Ovary (tissue), 10 donors: ENCODE measurements at places on chromosomes 11 and 22. TPM values are rescaled to one million over a fixed set of nuclear protein-coding genes. Genes with fewer than 3 reads are reported as not detected.

ASPHD2 gene
- 0.28 TPM for polyA plus RNA-seq

TNNT3 gene
- polyA plus RNA-seq: 9.0 TPM

SCGB1C1 gene
- not detected for polyA plus RNA-seq

DNA sequence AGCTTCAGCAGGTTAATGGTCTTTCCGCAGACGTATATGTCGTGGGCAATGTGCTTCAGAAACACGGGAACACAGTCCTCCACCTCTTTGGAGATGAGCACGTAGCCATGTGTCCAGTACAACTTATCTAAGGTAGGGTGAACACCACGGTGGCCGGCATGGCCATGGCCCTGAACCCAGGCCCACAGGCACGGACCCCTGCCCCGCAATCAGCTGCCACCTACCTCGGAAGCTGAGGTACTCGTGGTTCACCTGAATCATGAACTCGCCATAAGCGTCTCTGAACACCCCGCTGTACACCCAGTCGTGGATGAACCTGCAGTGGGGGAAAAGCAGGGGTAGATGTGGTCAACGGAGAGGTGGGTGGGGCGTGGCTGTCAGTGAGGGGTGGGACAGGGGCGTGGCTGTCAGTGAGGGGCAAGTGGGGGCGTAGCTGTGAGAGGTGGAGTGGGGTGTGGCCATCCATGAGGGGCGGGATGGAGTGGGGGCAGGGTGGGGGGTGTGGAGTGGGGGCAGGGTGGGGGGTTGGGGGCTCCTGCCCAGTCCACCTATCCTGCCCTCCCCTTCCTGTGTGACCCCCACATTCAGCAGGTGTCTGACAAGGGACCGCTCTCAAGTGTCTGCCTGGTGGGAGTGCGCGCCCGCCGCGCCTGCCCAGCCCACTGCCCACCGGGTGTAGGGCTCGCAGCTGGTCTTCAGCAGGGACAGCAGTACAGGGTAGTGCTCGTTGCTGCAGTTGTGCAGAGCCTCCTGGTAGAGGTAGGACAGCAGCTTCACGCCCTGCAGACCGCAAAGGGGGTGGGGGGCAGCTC, 18.6 kb downstream of the TUBGCP6 start:
- DNase-seq: no peak

DNA sequence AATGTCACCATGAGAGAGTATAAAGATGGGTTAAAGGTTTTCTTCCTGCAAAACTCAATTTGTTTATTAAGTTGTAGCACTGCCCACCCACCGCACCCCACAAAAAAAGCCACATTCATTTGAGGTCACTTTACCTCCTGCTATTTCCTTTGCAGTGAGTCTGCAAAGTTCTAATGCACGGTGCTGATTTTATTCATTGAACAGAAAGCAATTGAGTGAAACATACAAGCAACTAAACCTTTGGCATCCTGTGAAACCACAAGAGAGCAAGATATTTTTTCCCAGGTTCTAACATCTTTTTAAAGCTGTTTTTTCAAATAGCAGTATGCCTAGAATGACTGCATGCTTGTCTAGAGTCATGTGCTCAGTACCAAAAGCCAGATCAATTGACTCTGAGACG, 39.0 kb downstream of the RRAS2 start:
- no peak for DNase-seq
